DMS153 (cell line): ENCODE measurements at places on chromosomes 1 and 21.

DNA sequence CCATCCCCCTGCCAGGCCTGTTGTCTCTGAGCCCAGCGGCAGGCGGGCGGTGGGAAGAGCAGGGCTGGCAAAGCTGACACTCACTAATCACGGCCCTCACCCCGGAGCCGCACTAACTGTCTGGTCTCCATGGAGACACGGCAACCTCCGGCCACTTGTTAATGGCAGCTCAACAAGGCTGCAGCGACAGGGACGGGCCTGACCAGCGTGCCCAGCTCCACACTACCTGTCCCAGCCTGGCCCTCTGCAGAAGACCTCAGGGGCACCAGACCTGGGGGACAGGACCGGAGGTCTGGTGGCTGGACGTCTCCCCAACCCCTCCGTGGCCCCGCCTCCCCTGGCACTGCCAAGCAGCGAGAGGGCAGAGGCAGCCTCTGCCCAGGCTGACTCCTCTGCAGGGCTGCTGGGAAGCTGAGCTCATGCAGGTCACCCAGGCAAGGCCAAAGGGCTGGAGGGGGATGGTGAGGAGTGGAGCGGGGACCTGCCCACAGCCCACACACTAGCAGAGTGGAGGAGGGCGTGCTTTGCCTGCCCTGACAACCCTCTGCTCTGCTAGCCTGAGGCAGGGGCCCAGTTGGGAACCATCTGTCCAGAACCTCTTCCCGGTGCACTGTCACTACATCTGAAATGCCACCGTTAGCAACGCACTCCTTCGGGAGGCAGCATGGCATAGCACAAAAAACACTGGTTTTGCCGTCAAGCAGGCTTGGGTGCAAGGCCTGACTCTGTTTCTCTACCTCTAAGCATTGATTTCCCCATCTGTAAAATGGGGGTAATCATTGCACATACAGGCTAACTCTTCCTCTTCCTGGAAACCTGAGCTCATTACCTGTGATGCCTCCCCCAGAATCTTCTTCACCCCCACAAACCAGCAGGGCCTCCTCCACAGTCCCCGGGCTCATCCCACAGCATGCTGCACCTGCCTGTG lies 29.6 kb upstream of the WASF2 start:
- peak; percentile 51 for DNase-seq

- DNase-seq: peak; percentile 88
Observed at GRCh38 chr1:218249338-218250140, 35.6 kb upstream of the RRP15 start.

DNA sequence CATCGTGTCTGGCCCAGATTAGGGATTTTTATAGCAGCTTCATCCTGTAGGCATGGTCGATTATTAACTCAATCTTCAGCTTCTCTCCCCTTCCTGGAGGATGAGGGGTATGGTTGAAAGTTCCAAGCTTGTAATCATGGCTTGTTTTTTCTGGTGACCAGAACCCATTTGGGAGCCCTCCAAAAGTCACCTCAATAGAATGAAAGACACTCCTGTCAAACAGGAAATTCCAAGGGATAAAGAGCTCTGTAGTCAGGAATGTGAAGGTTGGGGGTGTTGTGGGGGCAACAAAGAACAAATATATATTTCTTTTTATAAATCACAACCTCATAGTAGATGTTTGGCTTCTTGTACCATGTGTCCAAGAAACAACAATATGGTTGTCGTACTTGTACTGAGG lies 212.7 kb upstream of the ESRRG start:
- DNase-seq: no peak

DNA sequence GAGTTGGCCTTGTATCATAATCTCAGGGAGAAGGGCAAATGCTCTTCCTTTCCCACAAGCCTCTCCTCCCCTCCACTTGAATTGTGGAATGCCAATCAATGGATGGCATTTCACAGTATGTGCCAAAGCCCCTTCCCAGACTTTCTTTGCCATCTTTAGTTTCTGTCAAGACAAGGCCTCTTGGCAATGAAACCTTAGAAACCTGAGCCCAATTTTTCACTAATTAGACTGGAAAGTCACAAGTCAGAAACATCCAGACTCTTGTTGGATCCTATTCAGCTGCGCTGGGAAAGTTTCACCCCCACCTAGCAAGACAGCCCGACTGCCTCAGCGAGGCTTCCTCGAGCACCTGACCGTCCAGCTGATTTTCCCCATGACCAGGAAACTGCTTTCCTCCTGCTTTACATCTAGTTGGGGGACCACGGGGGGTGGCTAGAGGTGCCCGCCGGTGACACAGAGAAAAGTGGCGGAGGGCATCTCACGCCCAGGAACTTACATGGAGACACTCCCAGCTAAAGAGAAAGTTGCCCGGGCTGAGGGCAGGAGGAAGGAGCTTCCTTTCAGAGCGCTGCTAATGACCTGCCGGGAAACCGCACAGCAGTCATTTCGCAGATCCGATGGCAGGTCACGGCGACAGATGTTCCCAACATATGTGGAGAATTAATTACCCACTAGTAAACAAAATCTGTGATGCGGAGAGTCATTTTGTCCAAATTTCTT lies 302.6 kb upstream of the RRP15 start:
- peak; percentile 24 for DNase-seq

DNA sequence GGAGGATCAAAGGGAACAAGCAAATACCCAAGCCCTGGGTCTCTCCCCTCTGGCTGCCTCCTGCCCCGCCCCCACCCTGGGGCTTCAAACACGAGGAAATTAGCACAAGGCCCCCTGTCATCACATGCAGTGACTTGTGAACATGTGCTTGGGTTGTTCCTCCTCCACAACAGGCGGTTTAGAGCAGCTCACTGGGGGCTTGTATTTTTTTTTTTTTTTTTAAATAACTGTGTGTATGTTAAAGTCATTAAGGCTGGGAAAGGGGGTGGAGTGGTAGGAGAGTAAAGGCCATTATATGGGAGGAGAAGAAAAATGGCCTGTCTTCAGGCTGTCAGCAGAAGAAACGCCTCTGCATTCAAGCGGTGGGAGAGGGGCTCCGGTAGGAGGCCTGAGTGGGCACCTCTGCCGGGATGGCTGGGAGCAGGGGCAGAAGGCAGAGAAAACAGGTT lies 64.2 kb downstream of the PLXNA2 start:
- DNase-seq: no peak

GRCh38 chr1:108913105-108913948 lies 36.5 kb downstream of the GPSM2 start:
- no peak for DNase-seq

DNA sequence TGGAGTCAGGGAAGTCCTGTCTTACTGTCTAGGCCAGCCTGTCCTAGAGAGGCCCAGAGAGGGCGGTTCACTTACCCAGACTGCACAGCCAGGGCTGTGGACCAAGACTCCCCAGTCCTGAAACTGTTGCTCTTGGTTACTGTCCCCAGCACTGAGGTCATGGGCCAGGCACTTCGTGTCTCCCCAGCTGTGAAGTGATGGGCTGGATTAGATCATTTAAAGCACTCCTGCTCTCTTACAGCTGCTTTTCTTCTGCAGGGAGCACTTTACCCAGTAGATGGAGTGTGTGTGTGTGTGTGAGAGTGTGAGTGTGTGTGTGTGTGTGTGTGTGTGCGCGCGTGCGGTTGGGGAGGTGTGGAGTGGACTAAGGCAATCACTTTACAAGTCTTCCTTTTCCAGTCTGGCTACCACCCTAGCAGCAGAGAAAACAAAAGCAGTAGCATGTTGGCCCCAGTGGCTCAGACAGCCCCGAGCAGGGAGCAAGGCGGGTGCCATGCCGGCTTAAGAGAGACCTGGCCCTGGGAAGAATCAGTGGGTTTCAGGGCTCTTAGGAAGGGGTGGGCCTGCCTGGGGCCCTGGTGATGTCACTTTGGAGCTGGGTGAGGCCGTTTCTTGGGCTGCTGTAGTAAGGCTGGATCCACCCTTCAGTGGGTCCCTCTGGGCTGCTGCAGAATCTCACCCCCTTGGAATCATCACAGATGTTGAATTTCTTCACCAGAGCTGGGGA lies 2.4 kb downstream of the SPSB1 start:
- DNase-seq: peak; percentile 10

GRCh38 chr1:160082926-160083325 lies 1.6 kb downstream of the KCNJ9 start:
- DNase-seq: no peak

DNA sequence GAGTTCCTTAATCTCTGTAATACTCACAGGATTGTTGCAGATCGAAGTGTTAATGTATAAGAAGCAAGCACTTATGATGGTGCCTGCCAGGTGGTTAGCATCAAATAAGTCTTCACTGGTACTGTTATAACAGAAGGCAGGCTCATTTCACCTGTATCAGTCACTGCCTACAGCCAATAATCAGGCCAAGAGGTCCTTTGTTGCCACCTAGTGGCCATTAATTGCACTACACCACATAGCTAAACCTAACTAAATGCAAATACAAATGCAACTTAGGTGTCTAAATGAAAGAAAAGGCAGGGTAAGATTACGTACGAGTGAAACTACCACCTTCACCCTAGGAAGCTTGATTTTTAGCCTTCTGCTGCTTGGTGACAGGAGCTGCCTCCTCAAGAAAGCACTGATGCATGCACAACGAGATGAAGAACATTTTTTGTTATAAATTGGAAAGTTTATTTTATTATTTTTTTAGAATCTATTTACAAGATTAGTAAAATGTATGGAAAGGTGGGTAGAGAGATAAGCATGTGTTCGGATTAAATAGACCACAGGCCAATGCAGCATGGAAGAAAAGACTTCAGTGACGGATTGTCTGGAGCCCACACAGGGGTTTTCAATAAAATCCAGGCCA lies 334.8 kb upstream of the CAMK1G start:
- peak; percentile 79 for DNase-seq

DNA sequence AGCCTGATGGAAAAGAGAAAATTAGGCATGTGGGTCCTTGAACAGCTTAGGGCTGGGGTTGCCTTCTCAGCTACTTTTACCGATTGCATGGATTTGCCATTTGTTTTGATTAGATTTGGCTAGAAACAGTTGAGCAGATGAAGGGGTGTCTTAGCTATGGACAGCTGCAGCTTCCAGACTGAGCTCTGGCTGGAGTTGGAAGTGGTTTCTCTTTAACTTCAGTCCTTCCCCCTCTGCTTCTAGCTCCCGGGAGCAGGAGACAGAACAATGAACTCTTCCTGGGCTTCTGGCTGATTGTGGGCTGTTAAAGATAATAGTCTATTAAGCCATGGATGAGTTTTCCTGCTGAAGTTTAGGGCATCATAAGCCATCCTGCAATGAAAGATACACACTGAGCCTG lies 50.7 kb downstream of the UBE2T start:
- no peak for DNase-seq

DNA sequence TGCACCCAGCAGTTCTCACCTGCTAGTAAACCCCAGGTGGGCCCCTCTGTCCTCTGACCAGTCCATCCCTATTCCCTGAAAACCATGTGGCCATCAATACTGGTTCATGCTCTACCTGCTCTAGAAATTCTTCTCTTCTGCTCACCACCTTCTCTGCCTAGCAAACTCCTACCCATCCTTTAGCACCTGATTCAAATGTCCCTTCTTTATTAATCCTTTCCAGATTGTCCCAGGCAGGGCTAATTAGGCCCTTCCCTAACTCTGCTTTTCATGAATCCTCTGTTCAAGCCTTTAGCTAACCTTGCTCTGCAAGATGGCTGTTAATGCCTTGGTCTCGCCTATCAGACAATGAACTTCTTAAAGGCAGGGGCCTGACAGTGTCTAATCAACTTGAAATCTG lies 62.1 kb upstream of the TRABD2B start:
- no peak for DNase-seq

DNA sequence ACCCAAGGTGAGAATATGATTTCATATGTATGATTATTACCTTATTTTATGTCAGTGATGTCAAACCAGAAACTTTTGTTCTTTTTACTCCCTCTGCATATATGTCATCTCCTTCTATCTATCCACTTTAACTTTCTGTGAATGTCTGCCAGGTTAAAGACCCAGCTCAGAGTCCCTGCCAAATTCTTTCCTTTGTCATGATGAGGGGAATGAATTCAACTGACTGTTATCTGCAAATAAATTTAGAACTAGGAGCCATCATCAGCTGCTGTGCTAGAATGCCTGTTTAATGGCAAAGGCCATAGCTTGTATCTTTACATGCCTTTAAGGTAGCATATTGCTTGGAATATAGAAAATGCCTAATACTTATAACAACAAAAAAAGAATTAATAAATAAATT lies 815.6 kb upstream of the NEGR1 start:
- DNase-seq: no peak
